CD4-positive, alpha-beta T cell treated with Interleukin-2 at 100 ng/mL for 4 hours (primary cell): ENCODE measurements at places on chromosomes 4 and X.

GRCh38 chr4:189773909-189774308 is 166.8 kb upstream of the FRG1 start:
- DNase-seq = no peak

DNA sequence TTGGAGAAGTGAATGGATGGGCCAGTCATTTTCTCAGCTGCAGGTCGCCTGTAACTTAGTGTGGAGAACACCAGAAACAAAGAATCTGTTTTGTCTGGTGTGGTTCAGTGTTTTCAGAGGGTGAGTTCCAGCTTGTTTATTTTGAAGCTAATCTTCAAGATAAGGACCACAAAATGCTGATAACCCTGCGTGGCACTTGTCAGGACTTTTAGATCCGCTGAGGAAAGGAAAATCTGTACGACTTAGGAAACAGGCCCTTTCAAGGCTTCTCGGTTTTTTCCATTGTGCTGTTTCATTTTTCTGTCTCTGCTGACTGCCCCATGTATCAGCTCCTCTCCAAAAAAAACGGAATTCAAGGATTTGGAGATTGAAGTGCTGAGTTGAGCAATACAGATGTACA is 8.7 kb upstream of the ANAPC4 start:
- no peak for DNase-seq

DNA sequence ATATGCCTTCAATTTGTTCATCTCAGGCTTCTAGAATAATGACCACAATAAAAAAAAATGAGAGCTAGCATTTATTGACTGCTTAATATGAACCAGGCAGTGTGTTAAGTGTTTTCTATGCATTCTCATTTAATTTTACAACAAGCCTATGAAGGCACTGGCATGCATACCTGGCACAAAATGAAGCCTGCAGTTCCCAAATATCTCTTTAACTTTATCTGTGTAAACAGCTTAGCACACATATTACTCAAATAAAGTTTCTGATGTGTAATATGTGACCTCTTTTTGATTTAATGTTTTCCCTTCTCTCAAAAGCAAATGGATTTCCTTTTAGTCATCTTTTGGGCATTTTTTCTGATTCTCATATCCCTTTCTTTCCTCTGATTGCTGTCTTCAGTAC is 671.8 kb downstream of the PCDH7 start:
- DNase-seq = no peak

- peak; percentile 36 for DNase-seq
Measured at GRCh38 chrX:66045894-66046293, 6.0 kb upstream of the VSIG4 start.

DNA sequence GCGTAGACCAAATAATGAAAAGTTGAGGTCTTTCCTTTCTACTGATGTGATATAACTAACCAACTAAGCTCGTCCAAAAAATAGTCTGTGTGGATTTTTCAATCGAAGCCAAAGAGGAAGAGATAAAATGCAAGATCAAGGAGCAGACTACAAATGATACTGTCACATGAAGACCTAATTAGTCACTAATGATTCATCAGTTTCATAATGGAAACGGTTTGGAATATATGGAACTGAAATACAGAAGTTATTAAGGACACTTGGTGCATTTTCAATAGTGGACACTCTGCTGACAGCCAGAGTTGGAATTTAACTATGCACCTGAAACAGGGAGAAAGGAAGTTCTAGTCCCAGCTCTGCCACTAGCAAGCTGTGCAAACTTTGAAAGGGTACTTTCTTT is 119.8 kb downstream of the GUCY2F start:
- DNase-seq = no peak

- DNase-seq = no peak
Measured at GRCh38 chrX:112513154-112513553, 166.6 kb downstream of the LHFPL1 start.

- no peak for DNase-seq
Measured at GRCh38 chrX:47620303-47620685, 637 bp upstream of the SYN1 start.

DNA sequence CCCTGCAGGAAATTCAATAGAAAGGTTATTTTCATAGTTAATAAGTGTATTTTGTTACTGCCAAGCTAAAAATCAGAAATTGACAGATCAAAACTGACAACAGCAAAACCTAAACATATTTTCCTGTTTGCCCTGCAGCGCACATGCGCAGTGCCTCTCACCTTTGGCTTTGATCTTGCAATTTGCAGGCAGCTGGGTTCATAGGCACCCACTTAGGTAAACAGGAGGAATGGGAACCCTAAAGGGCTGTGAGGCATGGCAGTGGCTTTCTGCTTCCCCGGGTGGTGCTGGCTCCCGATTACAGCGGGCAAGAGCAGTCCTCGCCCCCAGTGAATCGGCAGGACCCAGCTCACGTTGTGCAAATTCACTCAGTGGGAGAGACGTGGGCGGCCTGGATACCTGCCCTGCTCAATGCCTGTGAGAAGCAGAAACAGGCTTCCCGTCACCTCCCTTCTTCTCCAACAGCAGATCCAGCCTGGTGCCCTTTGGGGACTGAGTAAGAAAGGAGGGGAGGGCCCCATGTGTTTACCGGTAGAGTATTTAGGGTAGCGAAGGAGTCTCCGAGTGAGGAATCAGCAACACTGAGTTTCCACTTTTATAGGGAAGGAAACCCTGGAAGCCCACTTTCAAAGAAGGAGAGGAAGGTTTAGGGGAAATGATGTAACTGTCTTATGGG is 25.7 kb downstream of the CCKAR start:
- no peak for DNase-seq

DNA sequence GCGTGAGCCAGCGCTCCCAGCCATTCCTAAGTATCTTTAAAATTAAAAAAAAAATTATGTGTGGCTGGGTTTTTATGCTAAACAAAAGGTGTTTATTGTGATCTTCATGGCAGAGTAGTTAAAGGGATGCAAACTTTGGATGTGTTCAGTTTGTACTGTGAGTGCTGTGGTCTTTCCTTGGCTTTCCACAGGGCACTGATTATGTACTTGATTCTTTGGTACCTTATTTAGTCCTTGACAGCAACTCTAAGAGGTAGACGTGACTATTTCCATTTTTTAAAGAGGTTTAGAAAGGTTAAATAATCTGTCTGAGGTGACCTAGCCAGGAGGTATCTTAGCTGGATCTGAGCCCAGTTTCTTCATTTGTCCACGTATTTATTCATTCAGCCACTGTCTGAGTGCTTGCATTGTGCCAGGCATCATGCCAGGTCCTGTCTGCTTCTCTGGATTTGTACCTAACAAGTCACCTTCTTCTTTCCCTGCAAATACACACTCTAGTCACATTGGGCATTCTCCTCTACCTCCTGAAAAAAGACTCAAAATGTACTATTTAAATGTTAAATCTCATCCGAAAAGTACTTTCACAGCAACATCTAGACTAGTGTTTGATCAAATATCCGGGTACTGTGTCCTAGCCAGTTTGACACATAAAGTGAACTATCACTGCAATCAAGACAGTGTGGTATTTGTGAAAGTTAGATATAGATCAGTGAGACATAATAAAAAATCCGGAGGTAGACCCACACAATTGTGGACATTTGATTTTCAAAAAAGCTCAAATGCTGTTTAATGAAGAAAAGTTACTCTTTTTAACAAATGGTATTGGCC is 31.5 kb downstream of the WWC2 start:
- DNase-seq = no peak

GRCh38 chr4:94803181-94803580 is 45.4 kb downstream of the BMPR1B start:
- no peak for DNase-seq

DNA sequence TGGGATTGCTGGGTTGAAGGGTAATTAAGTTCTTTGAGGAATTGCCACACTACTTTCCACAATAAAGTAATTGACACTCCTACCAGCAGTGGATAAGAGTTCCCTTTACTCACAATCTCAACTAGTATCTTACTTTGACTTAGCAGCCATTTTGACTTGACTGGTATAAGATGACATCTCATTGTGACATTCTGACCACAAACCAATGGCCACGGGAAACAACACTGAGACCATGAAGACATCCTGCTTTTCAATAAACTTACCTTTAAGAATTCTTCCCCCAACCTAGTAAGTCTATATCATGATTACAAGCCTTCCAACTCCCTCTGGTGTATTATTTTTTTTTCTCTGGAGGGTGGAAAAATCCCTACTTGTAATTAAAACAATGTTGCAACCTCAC is 66.9 kb upstream of the WDR1 start:
- no peak for DNase-seq

DNA sequence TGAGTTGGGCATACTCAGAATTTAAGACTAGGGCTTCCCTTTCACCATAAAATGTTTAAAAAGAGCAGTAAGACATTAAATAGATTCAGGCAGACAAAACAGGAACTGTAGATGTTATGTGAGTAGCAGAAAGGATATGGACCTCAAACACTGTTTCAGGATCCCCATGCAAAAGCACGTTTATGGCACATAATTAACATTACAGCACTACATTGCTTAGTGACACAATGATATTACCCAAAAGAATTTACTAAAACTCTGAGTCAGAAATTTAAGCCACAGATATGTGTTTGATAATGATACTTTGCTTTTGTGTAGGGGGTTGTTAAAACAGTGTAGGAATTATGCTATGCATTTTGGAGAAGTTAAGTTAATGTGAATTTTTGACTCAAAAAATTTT is 266.3 kb downstream of the PDGFC start:
- no peak for DNase-seq
